H1 (cell line): ENCODE measurements at places on chromosomes 7 and 10. TPM values are rescaled to one million over a fixed set of nuclear protein-coding genes. Genes with fewer than 3 reads are reported as not detected.
A peak's percentile ranks its signal among the peaks of the same experiment; 100 is the strongest.

Gene CNPY1
- total RNA-seq: not detected in 2 replicates

Gene RBP3
- total RNA-seq: not detected in 2 replicates

Gene TRPV5
- total RNA-seq: not detected in 2 replicates

Gene C10orf105
- total RNA-seq: 0.48 and 0.73 TPM in 2 replicates

Gene RNF32
- total RNA-seq: 0.67 and 1.2 TPM in 2 replicates

Gene ALOX5
- total RNA-seq: 1.2 and 1.6 TPM in 2 replicates

Gene DUSP5
- 27.0 and 30.3 TPM in 2 replicates for total RNA-seq

Gene TWIST1
- 0.31 and 0.52 TPM in 2 replicates for total RNA-seq

GRCh38 chr10:79385804-79386531 lies 38.7 kb downstream of the PPIF start:
- H3K36me3 ChIP-seq: no peaks in the 10 kb centered on the region
- H3K4me1 ChIP-seq: peaks cover 6% of the 10 kb centered on the region; the same call in 1 of the 2 replicates
- no peaks in the 10 kb centered on the region for H3K27me3 ChIP-seq
- no peak for DNase-seq
- no peak overlapping the region for H3K27ac ChIP-seq
- H3K4me3 ChIP-seq: no peak overlapping the region

- H3K27me3 ChIP-seq: no peaks in the 10 kb centered on the region
- no peaks in the 10 kb centered on the region for H3K36me3 ChIP-seq
Measured at GRCh38 chr7:72805526-72806494, 22.2 kb downstream of the TYW1B start.

GRCh38 chr10:51073453-51074237 lies 642 bp upstream of the PRKG1 start:
- peak overlapping the region; percentile 93 for H3K4me3 ChIP-seq
- H3K4me1 ChIP-seq: no peaks in the 10 kb centered on the region; the same call in 1 of the 2 replicates
- peak overlapping the region; percentile 66; the same call in 1 of the 2 replicates for H3K27ac ChIP-seq
- H3K27me3 ChIP-seq: no peaks in the 10 kb centered on the region

- H3K36me3 ChIP-seq: no peaks in the 10 kb centered on the region
- no peak for DNase-seq
- no peaks in the 10 kb centered on the region for H3K4me1 ChIP-seq
- H3K27me3 ChIP-seq: no peaks in the 10 kb centered on the region
Measured at GRCh38 chr7:90239050-90239449, 5.9 kb upstream of the CFAP69 start.

GRCh38 chr10:82750538-82750937 lies 875.5 kb downstream of the NRG3 start:
- DNase-seq: no peak
- H3K36me3 ChIP-seq: no peaks in the 10 kb centered on the region
- H3K4me1 ChIP-seq: no peaks in the 10 kb centered on the region
- H3K27me3 ChIP-seq: no peaks in the 10 kb centered on the region

- H3K4me3 ChIP-seq: no peak overlapping the region
- H3K36me3 ChIP-seq: no peaks in the 10 kb centered on the region
- no peaks in the 10 kb centered on the region for H3K27me3 ChIP-seq
- H3K4me1 ChIP-seq: no peaks in the 10 kb centered on the region
- no peak for DNase-seq
Measured at GRCh38 chr7:44156453-44157010, 15.4 kb upstream of the MYL7 start.

GRCh38 chr10:51162002-51162401 lies 87.7 kb downstream of the PRKG1 start:
- DNase-seq: no peak
- H3K27ac ChIP-seq: no peak overlapping the region
- H3K36me3 ChIP-seq: peaks cover 3% of the 10 kb centered on the region; the same call in 1 of the 2 replicates
- no peaks in the 10 kb centered on the region for H3K4me1 ChIP-seq
- no peaks in the 10 kb centered on the region for H3K27me3 ChIP-seq

- H3K4me1 ChIP-seq: no peaks in the 10 kb centered on the region
- H3K4me3 ChIP-seq: no peak overlapping the region
- H3K36me3 ChIP-seq: peaks cover 80% of the 10 kb centered on the region
- no peaks in the 10 kb centered on the region for H3K27me3 ChIP-seq
- no peak overlapping the region for H3K27ac ChIP-seq
- DNase-seq: no peak
Measured at GRCh38 chr7:76057813-76058145, 9.9 kb downstream of the MDH2 start.

- no peaks in the 10 kb centered on the region for H3K36me3 ChIP-seq
- no peak overlapping the region for H3K4me3 ChIP-seq
Measured at GRCh38 chr7:29485339-29486190, 78.1 kb upstream of the PRR15 start.

DNA sequence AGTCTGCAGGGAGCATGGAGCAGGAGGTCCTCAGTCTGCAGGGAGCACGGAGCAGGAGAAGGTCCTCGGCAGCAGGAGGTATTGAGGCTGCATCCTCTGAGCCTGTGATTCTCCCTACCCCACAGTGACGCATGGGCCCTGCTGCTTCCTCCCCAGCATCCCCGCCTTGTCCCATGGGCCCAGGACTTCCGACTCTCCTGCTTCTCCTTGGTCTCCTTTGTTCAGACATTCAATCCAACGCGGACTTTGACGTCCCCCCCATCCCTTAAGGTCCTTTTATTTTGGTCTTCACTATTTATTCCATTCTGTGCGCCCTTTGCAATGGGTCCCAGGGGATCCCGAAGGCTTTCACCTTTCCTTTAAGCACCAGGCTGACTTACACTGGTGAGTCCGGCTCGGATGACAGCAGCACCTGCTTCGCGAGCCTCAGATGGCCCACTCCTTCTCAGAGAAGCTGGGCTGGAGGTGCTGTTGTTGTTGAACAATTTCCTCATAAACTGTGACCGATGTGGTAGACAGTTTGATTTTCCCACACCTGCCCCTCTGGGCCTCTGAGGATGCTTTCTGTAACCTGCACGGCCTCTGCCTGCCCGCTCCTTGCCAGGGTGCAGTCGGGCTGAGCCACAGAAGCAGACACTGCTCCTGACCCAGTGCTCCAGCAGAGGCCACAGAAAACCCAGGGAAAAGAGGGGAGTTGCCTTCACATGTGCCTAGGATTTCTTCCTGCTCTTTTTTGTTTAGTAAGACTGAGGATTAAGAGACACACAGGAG lies 407.2 kb upstream of the SHH start:
- no peaks in the 10 kb centered on the region for H3K27me3 ChIP-seq
- no peaks in the 10 kb centered on the region for H3K4me1 ChIP-seq
- no peaks in the 10 kb centered on the region for H3K36me3 ChIP-seq
- no peak overlapping the region for H3K27ac ChIP-seq
- DNase-seq: no peak
- no peak overlapping the region for H3K4me3 ChIP-seq

- no peak overlapping the region for H3K27ac ChIP-seq
- no peaks in the 10 kb centered on the region for H3K36me3 ChIP-seq
- peaks cover 22% of the 10 kb centered on the region for H3K27me3 ChIP-seq
- DNase-seq: no peak
- no peak overlapping the region for H3K4me3 ChIP-seq
Measured at GRCh38 chr7:87625101-87625500, 3.1 kb upstream of the RUNDC3B start.

DNA sequence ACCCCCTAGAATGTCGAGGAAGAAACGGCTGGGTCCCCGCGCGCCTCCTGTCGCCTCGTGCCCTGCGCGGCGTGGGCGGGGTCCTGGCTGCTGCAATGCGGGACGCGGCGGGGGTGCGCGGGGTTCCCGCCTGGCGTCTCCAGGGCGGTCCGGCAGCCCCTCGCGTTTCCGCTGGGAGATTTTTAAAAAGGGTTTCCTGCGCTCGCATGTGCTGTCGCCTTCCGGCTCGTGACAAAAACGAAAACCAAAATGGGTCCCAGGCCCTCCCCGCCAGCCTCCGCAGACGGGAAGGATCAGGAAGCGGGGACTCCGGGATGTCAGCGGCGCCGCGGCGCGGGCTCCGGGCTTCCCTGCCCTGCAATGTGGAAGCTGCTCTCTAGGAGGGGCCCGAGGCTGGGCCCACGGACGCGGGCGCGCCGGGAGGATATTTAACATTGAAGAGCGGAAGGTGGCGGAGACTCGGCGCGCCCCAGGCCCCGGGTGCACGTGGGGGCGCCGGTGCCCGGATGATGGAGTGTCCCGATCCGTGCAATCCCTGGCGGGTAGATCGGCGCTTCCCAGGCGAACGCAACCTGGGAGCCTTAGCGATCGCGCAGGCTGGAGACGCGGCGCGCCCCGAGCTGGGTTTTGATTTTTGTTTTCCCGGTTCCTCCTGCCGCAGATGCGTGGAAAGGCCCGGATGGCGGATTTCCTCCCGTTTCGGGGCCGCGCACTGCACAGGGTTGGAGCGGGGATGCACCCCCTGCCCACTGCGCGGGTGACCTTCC lies 1.0 kb downstream of the PFKP start:
- H3K4me1 ChIP-seq: peaks cover 7% of the 10 kb centered on the region
- DNase-seq: no peak
- no peaks in the 10 kb centered on the region for H3K27me3 ChIP-seq

DNA sequence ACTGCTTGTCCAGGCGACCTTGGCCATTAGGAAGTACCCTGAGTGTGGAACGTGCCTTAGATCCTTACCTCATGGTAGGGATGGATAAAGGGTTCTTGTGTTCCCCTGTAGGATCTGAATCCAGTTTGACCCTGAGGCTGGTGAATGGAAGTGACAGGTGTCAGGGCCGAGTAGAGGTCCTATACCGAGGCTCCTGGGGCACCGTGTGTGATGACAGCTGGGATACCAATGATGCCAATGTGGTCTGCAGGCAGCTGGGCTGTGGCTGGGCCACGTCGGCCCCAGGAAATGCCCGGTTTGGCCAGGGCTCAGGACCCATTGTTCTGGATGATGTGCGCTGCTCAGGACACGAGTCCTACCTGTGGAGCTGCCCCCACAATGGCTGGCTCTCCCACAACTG lies 31.6 kb downstream of the DMBT1 start:
- H3K4me1 ChIP-seq: no peaks in the 10 kb centered on the region
- no peaks in the 10 kb centered on the region for H3K36me3 ChIP-seq
- DNase-seq: no peak
- H3K27me3 ChIP-seq: no peaks in the 10 kb centered on the region
- no peak overlapping the region for H3K4me3 ChIP-seq

GRCh38 chr7:28418311-28418710 lies 6.0 kb downstream of the CREB5 start:
- no peak overlapping the region for H3K4me3 ChIP-seq
- H3K36me3 ChIP-seq: no peaks in the 10 kb centered on the region
- H3K27ac ChIP-seq: no peak overlapping the region
- no peaks in the 10 kb centered on the region for H3K27me3 ChIP-seq

- no peak for DNase-seq
- no peaks in the 10 kb centered on the region; the same call in 1 of the 2 replicates for H3K4me1 ChIP-seq
- no peak overlapping the region for H3K4me3 ChIP-seq
- H3K36me3 ChIP-seq: no peaks in the 10 kb centered on the region
Measured at GRCh38 chr7:108234971-108235450, 104.8 kb upstream of the LAMB4 start.

DNA sequence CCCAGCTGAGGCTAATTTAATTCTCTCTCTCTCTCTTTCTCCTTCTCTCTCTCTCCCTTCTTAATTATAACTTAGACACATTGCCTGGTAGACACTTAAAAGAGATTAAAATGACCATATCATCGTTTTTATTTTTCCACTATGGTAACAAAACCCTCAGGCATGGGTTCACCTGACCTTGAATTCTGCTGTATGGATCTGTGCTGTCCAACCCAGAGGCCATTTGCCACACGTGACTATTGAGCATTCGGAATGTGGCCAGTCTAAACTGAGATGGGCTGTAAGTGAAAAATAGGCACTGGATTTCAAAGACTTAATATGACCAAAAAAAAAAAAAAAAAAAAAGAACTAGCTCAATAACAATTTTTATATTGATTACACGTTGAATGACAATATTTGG lies 93.6 kb downstream of the NHLRC2 start:
- no peak for DNase-seq
- H3K4me1 ChIP-seq: no peaks in the 10 kb centered on the region
- H3K27me3 ChIP-seq: no peaks in the 10 kb centered on the region
- H3K36me3 ChIP-seq: no peaks in the 10 kb centered on the region
- no peak overlapping the region for H3K27ac ChIP-seq
- H3K4me3 ChIP-seq: no peak overlapping the region

DNA sequence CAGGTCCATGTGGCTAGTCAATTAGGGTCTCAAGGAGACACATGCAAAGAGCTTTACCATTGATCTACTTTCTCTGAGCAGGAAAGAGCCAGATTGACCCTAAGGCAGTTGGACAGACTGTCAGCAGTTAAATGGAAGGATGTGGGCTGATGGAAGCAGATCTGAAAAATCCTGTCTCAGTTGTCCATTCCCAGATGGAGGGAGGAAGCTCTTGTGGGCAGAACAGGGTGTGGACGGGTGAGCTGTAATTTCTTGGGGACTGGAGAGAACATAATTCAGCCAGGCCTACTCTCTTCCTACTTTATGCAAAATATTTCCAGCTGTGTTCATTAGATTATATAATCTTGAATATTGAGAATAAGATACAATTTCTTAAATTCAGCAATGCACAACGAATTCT lies 163.6 kb downstream of the GNAT3 start:
- no peak overlapping the region for H3K4me3 ChIP-seq
- no peaks in the 10 kb centered on the region for H3K36me3 ChIP-seq
- H3K27ac ChIP-seq: no peak overlapping the region
- DNase-seq: no peak

DNA sequence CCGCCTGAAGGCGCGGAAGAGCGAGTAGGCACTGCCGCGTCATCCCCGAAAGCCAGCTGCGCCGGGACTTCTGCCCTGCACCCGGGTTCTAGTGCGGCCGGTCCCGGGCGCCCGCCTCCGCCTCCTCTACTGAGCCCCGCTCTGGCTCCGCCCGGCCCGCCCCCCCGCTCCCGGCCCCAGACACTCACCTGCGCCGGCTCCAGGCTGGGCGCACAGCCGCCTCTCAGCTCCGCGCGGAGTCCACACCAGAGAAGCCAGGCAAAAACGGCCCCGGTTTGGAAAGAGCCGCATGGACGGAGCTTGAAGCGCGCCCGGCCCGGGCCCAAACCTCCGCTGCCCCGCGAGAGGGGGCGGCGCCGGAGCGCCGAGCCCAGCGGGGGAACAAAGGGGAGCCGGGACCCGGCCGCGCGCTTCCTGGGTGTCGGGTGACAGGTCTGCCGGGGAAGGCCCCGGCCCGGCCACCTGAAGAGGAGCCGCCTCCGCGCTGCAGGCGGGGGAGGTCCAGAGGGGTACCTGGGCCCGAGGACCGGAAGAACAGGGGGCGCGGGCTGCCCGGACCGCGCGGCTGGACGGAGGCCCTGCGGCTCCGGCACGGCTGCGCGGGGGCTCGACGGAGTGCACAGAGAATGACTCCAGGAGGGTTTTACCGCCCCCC lies 168.2 kb downstream of the NRF1 start:
- peaks cover 58% of the 10 kb centered on the region for H3K4me1 ChIP-seq
- H3K4me3 ChIP-seq: peak overlapping the region; percentile 76
- peak; percentile 90 for DNase-seq

DNA sequence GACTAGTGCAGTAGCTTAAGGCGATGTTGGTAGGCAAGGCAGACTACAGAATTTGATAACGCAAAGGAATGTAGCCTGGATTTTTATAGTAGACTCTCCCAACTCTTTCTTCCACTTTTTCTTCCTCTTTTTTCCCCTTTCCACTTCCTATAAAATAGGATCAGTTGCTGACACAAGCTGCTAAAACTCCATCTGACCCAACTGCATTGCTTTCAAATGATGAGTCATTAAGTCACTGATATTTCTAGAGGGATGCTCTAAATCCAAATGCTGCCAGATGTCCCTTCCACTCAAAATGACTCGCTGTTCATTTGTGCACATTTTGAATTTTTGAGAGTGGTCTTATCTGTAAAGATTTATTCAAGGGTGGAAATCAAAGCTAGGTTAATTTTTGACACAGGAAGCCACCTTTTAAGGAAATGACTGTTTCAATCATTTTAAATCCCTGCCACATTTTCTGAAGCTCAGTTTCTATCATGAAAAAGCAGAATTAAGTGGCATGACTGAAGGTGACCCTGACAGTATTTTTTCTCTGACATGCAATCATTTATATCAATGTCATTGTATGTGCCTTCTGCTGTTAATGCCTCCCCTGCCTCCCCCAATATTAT lies 25.8 kb upstream of the SFMBT2 start:
- H3K4me1 ChIP-seq: peaks cover 19% of the 10 kb centered on the region
- H3K36me3 ChIP-seq: no peaks in the 10 kb centered on the region
- H3K27me3 ChIP-seq: no peaks in the 10 kb centered on the region
- H3K4me3 ChIP-seq: no peak overlapping the region
